ENCODE measurements at places on chromosomes 2 and 18. TPM values are rescaled to one million over a fixed set of nuclear protein-coding genes. Genes with fewer than 3 reads are reported as not detected.
A peak's percentile ranks its signal among the peaks of the same experiment; 100 is the strongest.

DNA sequence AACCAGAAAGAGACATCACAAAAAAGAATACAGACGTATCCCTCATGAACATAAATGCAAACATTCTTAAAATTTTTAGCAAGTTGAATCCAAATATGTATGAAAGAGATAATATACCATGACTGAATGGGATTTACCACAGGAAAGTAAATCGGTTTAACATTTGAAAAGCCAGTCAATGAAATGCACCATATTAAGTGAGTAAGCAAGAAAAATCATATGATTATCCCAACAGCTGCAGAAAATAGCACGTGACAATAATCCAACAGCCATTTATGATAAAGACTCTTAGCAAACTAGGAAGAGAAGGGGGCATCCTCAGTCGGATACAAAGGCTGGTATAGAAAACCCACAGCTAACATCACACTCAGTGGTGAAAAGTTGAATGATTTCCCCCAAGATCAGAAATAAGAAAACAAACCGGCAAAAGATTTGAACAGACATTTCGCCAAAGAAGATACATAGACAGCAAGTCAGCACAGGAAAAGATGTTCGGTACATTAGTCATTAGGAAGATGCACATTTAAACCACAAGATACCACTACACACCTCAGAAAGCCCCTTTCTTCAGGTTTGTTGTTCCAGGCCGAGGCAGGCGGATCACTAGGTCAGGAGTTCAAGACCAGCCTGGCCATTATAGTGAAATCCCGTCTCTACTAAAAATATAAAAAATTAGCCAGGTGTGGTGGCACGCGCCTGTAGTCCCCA is 144.3 kb downstream of the INHBB start:
- DNase-seq = peak; percentile 42

- no peak for DNase-seq
These were observed 16.2 kb downstream of the INPP4A start for GRCh38 chr2:98460573-98461497.

DNA sequence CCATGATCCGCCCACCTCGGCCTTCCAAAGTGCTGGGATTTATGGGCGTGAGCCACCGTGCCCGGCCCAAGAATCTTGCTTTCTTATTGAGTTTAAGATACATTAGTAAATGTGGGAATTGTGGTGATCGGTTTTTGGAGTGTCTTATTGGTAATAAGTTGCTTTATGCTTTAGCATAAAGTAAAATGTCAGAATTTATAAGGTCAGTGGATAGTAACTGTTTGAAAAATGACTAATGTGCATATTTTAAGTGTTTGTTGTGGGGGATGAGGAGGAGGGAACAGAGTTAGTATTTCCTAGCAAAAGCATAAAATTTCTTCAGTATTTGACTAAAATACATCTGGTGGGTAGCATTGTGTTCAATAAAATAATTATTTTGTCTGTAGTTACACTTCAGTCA is 77.4 kb downstream of the SLC39A10 start:
- no peak for DNase-seq

DNA sequence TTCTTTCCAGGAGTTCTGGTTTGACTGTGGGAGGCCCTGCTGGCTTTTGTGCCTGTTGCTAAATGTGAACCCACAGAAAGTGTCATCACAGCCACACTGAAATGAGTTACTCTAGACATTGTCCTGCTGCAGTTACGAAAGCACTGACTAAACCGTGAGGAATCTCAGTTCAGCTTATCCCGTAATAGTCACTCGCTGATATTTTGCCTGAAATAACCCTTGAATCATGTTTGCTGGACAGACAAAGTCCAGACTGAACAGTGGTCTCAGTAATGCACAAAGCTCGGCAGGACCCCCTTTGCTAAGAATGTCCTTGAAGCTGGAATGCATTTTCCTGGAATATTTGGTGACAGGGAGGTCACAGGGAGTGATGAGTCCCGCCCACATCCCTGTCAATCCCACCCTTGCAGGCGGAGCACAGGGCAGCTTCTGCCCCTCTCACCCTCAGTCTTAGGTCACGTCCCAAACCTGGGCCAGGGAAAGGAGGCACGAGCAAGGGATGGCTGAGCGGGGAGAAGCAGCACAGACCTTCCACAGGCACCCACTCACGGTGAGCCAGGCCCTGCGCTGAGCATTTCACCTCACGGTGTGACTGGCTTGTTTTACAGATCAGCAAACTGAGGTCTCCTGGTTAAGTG is 53.4 kb downstream of the ADI1 start:
- peak; percentile 85 for DNase-seq

The C2orf74 gene
- 13.1 TPM for total RNA-seq

The ARMC9 gene
- total RNA-seq = 8.8 TPM

The RPRM gene
- not detected for total RNA-seq

The MPP4 gene
- 0.13 TPM for total RNA-seq

All from bronchial epithelial cell (primary cell).